ENCODE measurements at places on chromosomes 3 and 15. TPM values are rescaled to one million over a fixed set of nuclear protein-coding genes. Genes with fewer than 3 reads are reported as not detected.

Gene ASB14
- total RNA-seq, result not detected

Gene GOLGA8S
- under 0.01 TPM for total RNA-seq

DNA sequence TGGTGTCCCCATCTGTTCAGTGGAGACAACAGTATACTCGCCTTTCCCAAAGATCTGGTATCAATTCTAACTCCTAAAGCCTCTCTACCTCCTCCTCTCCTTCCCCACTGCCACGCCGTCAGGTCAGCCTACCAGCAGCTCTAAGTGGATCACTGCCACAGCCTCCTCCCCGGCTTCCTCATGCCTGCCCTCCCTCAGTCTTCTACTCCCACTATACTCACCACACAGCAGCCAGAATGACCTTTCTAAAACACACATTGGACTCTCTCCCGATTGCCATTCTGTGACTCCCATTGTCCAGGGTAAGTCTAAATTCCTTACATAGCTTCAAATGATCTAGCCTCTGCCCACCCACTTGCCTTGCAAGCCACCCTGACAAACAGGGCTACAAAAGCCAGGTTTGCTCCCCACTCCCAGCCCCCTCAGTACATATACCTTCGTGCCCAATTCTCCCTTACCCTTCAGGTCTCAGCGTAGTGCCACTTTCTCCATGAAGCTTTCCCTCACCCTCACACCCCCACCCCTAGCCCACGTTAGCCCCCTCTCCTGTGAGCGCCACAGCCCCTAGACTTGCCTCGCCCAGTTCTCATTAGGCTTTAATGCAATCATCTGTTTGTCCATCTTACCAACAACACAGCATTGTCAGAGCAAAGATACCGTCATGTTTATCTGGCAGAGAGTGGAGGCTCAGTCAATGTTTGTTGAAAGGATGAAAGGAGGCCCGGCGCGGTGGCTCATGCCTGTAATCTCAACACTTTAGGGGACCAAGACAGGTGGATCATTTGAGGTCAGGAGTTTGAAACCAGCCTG is 9.5 kb upstream of the SEMA7A start:
- DNase-seq, result peak; percentile 73

DNA sequence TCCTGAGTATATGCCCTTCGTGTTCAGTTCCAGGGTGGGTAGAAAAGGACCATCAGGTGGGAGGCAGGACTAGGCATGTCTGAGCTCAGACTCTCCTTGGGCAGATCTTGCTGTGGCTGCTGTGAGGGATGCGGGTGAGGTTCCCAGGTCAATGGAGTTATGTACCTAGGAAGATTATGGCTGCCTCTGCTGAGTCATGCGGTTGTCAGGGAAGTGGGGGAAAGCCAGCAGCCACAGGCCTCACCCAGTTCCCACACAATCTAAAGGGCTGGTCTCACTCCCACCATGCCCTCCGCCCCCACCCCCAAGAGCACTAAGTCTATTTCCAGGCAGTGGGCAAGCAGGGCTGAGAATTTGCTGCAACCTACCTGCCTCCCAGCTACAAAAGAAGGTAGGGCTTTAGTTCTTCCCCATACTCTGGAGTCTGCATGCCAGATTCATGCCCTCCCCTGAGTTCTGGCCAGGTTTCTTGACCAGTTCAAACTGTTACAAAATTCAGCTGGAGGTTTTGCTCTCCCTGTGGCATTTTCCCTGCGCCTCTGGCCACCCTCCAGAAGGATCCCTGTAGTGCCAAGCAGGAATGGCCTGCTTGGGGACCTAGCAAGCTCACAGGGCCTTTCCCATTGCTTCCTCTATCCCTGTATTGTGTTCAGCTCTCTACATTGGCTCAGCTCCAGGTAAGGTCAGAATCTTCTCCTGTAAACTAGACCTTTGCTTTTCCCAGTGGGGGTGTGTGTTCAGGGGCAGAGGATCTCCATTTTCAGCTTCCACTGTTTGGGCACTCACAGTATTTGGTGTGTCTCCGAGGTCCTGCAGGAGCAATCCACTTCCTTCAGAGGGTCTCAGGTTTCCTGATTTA is 12.7 kb upstream of the TMCO5A start:
- peak; percentile 5 for DNase-seq

DNA sequence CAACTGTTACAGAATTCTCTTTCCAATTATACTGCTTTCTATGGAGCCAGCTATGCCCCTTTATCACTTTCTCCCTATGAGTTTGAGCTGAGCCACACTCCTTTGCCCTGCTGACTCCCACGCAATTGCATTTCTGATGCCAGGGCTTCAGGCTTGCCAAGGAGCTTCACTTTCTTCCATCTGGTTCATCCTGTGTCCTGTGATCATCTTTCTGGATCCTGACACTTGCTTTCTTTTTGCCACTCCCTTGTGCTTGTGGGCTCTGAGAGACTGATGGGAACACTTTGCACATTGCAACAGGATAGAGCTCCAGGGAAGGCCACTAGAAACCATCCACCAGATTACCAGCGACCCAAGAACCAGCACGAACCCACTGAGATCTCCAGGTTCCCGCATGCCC is 77.0 kb upstream of the SEC13 start:
- no peak for DNase-seq

GRCh38 chr3:150315721-150316120 is 92.4 kb upstream of the TSC22D2 start:
- no peak for DNase-seq

DNA sequence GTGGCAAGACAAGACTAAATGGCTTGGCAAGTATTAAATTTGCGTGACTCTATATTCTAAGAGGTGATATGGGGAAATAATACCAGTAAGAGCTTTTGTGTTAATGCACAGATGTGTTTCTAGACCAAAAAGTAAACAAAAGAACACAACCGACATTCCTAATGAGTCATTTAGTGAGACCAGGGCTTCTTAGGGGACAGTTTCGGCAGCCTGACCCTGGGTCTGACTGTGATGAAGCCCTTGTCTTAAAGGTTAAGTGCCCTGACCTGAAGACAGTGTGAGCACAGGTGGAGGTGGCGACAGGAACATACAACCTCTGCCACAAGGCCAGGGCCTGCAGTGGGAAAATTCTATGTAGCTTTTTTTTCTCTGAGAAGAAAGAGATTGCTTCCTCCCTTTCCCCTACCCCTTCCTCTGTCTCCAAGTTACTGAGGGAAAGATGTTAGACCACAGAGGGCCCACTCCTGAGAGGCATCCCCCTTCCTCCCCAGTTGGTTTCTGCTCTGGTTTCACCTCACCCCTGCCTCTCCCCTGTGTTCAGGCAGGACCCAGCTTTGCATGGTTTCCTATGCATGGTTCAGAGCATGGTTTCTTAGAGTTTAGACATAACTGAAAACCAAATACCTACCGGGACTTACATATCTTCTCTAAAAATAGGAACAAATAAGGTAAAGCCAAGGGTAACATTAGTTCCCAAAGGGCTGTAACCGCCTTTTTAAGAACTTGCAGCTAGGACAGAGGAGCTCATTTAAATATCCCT is 24.8 kb upstream of the CMTM7 start:
- DNase-seq, result no peak

DNA sequence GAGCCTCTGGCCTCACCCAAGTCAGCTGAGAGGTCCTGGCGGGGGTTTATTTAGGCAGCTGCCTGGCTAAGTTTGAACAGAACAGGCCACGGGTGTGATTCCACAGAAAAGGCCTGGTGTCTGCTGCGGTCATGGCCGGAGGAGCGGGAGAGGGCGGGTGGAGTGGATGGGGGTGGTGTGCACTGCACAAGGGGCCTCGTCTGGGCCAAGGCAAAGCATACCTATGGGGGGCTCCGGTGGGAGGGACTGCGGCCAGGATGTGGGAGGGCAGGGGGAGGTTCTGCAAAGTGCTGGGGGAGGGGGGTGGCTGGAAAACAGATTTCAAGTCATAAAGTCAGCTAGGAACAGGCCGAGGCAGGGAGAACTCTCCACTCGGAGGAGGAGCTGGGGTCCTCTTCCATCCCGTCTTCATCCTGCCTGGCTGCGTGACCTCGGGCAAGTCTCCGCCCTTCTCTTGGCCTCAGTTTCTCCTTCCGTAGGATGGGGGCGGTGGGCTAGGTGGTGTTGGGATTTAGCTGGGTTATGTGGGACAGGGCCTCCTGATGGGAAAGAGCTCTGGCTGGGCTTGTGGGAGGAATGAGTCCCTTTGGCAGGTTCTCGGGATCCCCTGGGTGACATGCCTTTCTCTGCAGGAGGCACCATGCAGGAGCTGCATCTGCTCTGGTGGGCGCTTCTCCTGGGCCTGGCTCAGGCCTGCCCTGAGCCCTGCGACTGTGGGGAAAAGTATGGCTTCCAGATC is 878 bp downstream of the ISLR start:
- DNase-seq, result peak; percentile 74

- peak; percentile 25 for DNase-seq
Measured at GRCh38 chr3:167228135-167228534, 152.0 kb downstream of the ZBBX start.

DNA sequence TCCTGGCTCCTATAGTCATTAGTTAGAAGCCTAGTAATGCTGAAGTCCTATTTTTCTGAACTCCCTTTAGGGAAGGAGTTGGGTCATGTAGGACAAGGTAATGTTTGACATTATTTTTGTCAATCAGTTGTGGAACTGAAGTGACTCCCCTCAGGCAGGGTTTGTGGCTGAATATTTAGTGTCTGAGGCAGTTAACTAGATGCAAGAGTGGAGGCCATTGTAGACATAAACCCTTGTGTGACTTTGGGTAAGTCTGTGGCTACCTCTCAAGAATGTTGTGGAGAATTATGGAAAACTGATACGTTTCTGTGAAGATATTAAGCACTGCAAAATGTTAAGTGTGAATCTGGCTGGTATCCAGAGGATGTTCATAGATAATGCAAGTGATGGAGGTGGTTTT is 125.2 kb upstream of the PHLDB2 start:
- no peak for DNase-seq

GRCh38 chr15:56320861-56321260 is 44.4 kb upstream of the TEX9 start:
- no peak for DNase-seq

All from fibroblast of the aortic adventitia (primary cell).